ENCODE measurements at places on chromosomes 1 and 21.

GRCh38 chr1:199821029-199821779 is 206.3 kb upstream of the NR5A2 start:
- DNase-seq: no peak

DNA sequence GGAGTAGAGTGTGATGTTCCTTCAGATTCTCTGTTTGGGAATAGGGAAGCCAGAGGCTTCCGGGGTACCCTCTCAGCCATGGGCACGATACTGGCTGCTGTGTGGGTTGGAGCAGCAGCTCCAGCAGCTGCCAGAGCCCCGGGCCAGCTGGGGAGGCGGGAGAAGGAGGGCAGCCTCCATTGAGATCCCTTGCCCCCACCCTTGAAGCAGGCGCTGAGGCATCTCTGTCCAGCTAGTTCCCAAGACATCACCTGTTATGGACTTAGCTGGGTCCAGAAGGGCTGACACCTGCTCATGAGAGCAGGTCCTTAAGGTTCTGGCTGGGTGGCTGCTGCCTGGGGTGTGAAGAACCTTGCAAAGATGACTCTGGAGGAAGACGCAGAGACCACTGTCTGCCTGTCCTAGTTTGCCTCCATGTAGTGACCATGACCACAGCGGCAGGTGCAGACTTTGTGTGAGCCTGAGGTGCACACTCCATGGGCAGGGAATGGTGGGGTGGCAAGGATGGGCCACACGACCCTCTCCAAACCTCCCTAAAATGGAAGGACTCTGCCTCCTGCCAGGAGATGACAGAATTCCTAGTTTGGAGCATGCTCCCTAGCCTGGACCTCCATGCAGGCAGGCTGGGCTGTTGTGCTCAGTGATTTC is 222.6 kb upstream of the C1orf174 start:
- no peak for DNase-seq

GRCh38 chr1:169308313-169309039 is 59.1 kb downstream of the NME7 start:
- no peak for DNase-seq

DNA sequence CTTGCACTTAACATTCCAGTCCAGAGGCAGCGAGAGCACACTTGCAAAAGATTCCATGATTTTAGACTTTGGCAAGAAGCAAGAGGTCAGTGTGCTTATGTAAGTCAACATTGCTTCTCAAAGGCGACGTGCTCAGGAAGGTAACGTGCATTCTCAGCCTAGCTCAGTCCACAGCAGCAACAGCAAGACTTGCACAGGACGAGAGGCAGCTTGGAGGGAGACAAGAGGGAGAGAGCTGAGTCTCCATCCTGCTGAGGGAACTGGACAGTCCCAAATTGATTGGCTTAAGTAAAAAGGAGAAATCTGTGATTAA is 56.5 kb downstream of the PTP4A2 start:
- DNase-seq: no peak

DNA sequence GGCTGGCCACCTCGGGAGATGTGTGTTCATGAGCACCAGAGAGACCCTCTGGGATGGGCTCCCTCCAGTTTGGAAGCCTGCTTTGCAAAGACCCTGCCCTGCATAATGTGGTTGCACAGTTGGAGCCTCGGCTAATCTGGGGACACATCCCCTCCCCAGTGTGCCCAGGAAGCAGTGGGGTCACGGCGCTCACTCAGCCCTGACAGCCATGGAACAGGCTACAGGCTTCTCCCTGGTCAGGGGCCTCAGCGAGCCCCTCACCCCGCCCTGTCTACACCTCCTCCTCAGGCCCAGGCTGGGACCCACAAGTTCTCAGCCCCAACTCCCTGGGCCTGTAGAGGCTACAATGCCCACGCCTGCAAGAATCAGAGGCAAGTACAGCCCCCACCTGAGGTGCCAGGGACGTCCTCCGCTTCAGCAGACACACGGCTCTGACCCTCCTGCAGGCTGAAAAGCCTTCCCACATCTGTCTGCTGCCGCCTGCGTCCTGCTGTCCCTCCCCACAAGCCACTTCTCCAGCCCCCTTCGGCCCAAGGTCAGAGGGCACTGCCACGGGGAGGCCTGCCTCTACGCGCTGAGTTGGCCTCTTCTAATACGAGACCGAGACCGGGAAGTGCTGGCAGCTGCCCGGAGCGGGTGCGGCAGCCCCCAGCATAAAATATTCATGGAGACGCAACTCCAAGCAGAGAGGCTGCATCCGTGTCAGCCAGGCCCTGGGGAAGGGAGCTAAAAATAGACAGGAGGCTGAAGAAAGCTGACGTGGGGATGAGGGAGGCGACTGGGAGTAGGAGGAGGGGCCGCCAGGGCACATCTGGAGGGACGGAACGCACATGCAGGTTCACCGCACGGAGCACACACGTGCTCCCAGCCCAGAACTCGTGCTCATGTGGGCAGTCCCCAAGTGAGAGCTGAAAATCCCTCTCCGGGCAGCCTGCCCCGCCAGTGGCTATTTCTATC is 15.2 kb upstream of the GPR153 start:
- no peak for DNase-seq

- no peak for DNase-seq
Measured at GRCh38 chr1:192639607-192640368, 3.8 kb downstream of the RGS13 start.

DNA sequence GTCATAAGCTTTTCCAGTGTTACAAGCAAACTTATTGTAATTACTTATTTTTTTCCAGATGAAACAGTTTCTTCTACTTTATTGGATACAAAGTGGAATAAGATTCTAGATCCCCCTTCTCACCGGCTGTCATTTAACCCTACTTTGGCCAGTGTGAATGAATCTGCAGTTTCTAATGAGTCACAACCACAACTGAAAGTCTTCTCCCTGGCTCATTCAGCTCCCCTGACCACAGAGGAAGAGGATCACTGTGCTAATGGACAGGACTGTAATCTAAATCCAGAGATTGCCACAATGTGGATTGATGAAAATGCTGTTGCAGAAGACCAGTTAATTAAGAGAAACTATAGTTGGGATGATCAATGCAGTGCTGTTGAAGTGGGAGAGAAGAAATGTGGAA is 95.5 kb downstream of the ZFYVE9 start:
- no peak for DNase-seq

DNA sequence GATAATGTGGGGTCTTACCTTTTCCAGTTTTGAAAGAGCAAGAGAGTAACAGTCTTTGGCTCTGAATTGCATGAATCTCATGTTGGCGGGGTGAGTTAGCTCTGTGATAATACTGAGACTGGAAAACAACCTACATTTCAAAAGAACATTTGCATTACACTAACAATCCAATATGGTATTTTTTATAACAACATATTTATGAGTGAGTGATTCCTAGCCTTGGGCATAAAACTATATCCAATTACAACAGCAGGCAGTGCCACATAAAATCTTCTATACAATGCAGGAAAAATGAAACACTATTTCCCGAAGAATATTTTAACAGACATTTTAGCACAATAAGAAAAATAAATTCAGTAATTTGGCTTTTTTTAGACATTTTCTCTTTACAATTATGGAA is 303.0 kb downstream of the KCNT2 start:
- no peak for DNase-seq

DNA sequence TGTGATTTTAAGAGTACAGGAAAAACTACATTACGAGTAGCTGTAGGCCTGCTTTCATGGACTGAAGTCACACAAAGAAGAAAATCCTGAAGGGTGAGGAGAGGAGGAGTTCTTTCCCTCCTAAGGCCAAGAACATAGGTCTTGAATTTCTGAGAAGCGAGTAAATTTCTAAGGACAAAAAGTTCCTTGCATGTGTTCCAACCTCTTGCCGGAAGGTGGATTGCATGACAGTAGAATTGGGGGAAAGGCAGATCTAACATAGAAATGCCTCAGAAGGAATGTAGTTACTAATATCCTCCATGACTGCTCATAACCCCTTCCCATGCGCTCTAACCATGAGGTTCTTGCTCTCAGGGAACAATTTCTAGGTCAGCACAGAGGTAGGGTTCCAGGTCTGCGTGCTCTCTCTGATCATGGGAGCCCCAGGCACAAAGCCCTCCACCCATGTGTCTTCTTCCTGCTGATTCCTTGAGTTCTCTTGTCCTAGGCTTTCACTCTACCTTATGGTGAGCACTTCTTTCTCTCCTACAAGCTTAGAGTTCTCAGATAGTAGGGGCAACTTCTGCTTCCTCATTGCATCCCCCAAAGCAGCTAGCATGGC is 13.7 kb downstream of the CD2 start:
- no peak for DNase-seq

- DNase-seq: no peak
Measured at GRCh38 chr1:10429868-10430215, 391 bp upstream of the CENPS start.

DNA sequence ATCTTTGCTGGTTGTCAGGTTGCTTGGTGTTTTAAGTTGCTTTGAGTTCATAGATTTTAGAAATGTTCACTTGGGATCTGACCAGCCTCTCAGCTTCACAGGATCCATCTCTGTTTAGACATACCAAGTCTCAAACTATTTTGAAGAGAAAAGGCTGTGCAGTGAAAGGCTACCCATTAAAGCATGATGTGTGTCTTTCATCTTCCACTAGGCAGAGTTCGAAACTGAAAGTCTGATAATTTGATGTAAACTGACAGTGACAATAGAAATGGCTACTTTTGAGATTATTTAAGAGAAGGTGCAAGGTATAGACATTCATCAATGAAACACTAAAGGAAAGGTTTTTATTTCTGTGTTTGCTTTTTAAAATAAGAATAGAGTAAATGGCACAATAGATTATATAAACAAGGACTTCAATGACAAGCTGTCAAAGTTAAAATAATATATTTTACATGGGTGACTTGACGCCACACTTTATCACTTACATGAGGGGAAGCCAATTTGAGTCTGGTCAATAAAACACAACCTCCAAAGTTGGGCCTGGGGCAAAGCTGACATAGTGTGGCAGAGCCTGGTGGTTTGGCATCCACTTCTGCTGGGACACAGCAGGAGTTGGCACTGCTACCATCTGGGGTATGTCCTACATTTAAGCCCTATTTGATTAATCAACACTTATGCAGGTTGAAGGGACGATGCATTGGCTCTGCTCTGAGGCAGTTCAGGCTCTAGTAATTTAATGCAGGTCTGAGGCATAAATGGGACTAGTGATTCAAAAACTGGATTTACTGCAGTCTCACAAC is 197.7 kb downstream of the CRB1 start:
- DNase-seq: no peak

GRCh38 chr1:192732787-192733186 is 76.1 kb upstream of the RGS2 start:
- no peak for DNase-seq

GRCh38 chr1:27147842-27148518 is 6.9 kb downstream of the SLC9A1 start:
- no peak for DNase-seq

- DNase-seq: peak; percentile 3
Measured at GRCh38 chr1:59903141-59903754, 23.3 kb downstream of the CYP2J2 start.

GRCh38 chr1:244653439-244654107 is 647 bp downstream of the DESI2 start:
- no peak for DNase-seq

- DNase-seq: no peak
Measured at GRCh38 chr1:76136894-76137293, 62.3 kb downstream of the ST6GALNAC3 start.

- DNase-seq: no peak
Measured at GRCh38 chr1:245475126-245475525, 320.3 kb downstream of the KIF26B start.

GRCh38 chr1:15836772-15837669 is 10.5 kb upstream of the SPEN start:
- peak; percentile 73 for DNase-seq

- DNase-seq: no peak
Measured at GRCh38 chr1:6505367-6506209, 14.1 kb upstream of the PLEKHG5 start.

- DNase-seq: no peak
Measured at GRCh38 chr1:99685516-99686180, 39.7 kb downstream of the PALMD start.

DNA sequence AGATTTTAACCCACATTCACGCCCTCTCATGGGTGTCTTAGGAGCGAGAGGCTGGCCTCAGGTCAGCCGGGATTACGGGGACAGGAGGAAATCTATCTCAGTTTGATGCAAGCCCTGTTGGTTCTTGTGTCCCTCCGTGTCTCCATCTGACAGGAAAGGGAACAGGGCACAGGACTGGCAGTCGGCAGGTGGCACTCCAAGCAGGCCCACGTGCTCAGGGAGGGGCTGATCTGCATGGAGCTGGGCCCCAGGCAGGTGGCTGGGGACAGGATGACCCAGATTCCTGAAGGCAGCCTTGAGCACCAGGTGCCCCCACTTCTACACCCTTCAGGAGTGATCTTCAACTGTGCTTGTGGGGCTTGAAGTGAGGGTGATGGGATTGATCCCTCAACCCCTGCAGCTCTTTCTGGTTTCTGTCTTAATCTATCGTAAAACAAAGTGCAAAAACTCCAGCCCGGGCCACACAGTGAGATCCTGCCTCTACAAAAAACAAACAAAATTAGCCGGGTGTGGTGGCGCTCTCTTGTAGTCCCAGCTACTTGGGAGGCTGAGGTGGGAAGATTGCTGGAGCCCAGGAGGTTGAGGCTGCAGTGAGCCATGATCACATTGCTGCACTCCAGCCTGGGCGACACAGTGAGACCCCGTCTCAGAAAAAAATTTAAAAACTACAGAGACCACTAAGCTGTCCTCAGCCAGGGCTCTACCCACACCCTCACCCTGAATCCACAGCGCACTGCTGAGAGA is 8.3 kb downstream of the PLEKHG5 start:
- no peak for DNase-seq

DNA sequence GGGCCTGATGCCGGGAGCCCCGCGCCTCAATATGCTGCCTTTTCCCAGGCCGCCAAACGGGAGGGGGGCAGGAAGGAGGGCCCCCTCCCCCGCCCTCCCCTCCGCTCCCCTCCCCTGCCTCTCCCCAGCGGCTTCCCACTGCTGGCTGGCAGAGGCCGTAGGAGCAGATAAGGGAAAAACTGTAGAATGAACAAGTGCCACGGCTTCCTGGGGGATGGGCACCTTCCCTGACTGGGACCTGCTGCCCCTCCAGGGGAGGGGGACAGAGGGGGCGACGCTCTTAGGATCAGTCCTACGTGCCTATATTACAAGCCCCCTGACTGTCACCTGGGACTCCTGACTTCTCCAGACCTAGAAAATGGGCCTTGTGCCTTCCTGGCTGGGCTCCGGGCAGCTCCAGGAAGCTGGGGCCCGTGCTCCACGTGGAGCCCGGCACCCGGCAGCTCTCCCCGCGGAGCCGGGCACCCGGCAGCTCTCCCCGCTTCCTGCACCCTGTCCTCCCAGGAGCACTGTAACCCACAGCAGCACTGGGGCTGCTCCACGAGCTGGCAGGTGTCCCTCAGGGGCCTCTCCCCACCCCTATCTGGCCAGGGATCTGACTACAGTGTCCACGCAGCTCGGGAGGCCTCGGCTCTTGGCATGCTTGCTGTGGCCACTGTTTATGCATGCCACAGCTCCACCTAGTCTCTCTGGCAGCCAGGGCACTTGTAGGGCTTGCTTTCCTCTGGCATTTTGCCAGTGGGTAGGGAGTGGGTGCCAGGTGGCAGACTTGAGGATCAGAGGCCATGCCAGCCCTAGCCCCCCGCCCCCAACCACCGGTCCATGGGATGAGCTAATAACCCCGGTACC is 674 bp upstream of the HES5 start:
- no peak for DNase-seq

GRCh38 chr1:56329970-56330369 is 249.4 kb downstream of the PLPP3 start:
- DNase-seq: no peak

GRCh38 chr1:111770916-111771315 is 15.2 kb downstream of the DDX20 start:
- DNase-seq: no peak
